ENCODE measurements at places on chromosomes 2 and 18. TPM values are rescaled to one million over a fixed set of nuclear protein-coding genes. Genes with fewer than 3 reads are reported as not detected.

DNA sequence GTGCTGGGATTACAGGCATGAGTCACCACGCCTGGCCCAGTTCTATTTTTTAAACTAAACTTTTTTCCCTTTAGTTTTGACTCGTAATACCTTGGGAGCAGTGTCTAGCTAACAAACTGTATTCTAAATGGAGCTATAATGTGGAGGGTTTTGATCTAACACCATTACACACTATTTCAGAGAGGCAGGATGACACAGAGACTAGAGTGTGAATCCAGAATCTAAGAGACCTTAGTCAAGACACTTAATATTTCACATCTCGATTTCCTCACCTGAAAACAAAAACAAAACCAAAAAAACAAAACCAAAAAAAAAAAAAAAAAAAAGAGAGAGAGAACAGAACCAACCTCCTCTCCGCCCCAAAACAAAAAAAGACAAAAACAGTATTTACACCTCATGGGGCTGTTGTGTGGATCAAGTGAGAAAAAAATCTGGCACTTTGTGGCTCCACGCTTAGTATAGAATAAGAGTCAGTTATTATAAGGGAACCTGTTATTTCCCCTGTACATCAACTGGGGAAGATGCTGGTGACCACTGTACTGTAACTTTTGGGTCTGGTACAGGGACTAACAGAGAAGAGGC lies 31.3 kb downstream of the DARS1 start:
- DNase-seq = no peak
- no peaks in the 10 kb centered on the region for H3K36me3 ChIP-seq
- H3K27me3 ChIP-seq = no peaks in the 10 kb centered on the region
- H3K4me3 ChIP-seq = no peak overlapping the region

- H3K36me3 ChIP-seq = no peaks in the 10 kb centered on the region
- H3K4me1 ChIP-seq = no peaks in the 10 kb centered on the region
- H3K27me3 ChIP-seq = no peaks in the 10 kb centered on the region
- H3K27ac ChIP-seq = no peak overlapping the region
These were observed 896.2 kb downstream of the CCDC85A start for GRCh38 chr2:57080035-57080434.

The GPR55 gene
- total RNA-seq = 0.76 TPM

DNA sequence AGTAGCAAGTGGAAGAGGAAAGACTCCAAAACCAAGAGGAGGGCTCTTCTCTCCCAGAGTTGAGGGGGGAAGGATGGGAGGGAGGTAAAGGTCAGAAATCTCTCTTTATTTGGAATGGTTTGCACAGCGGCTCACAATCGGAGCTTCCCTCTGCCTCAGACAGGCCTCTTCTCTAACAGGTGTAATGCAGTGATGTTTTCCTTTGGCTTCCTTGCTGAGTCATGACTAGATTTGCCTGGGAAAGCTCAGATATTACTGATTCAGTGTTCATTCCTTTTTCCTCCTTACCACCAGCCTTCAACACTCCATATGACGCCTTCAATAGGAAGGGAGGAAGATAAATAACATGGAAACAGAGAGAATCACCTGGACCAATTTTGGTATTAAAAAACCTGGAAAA lies 136.6 kb downstream of the RNF152 start:
- no peaks in the 10 kb centered on the region for H3K27me3 ChIP-seq
- no peak for DNase-seq
- H3K4me3 ChIP-seq = no peak overlapping the region
- no peaks in the 10 kb centered on the region for H3K36me3 ChIP-seq
- no peaks in the 10 kb centered on the region for H3K4me1 ChIP-seq

GRCh38 chr2:101330253-101330933 lies 21.9 kb upstream of the RNF149 start:
- DNase-seq = no peak
- peaks cover 53% of the 10 kb centered on the region for H3K4me1 ChIP-seq
- H3K4me3 ChIP-seq = no peak overlapping the region
- H3K27me3 ChIP-seq = no peaks in the 10 kb centered on the region

DNA sequence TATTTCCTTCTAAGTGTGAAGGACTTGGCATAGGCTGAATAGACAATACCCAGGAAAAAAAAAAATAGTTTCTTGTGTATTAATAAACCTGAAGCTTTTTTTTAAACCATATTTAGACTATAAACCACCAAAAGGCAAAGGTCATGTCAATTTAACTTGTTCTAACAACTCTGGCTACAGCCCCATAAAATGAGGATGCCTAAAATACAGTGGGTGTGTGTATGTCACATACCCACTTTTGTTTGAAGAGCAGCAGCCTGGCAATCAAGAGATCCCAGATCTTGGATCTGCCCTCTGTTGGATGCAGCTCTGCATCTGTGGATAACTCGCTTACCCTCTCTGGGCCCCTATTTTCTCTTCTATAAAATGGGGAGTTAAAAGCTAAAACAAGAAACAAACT lies 65.4 kb downstream of the SATB2 start:
- no peak for DNase-seq
- H3K36me3 ChIP-seq = no peaks in the 10 kb centered on the region

- no peak for DNase-seq
- H3K27ac ChIP-seq = no peak overlapping the region
- no peak overlapping the region for H3K4me3 ChIP-seq
- no peaks in the 10 kb centered on the region for H3K27me3 ChIP-seq
These were observed 4.0 kb upstream of the BIN1 start for GRCh38 chr2:127110985-127111384.

GRCh38 chr2:112483042-112483473 lies 1.1 kb downstream of the TTL start:
- H3K27me3 ChIP-seq = no peaks in the 10 kb centered on the region
- peak overlapping the region; percentile 91 for H3K4me3 ChIP-seq

- no peaks in the 10 kb centered on the region for H3K27me3 ChIP-seq
- no peak overlapping the region for H3K27ac ChIP-seq
- DNase-seq = no peak
- no peak overlapping the region for H3K4me3 ChIP-seq
- peaks cover 97% of the 10 kb centered on the region for H3K36me3 ChIP-seq
These were observed 113.6 kb upstream of the TTC39C start for GRCh38 chr18:23900994-23901393.

- no peaks in the 10 kb centered on the region for H3K4me1 ChIP-seq
- no peaks in the 10 kb centered on the region for H3K36me3 ChIP-seq
- H3K27me3 ChIP-seq = no peaks in the 10 kb centered on the region
- no peak for DNase-seq
- H3K27ac ChIP-seq = no peak overlapping the region
These were observed 7.5 kb upstream of the CCDC195 start for GRCh38 chr2:224723586-224724217.

The EPHA4 gene
- total RNA-seq = 28.7 TPM

The GNAL gene
- total RNA-seq = 2.4 TPM

- H3K4me1 ChIP-seq = no peaks in the 10 kb centered on the region
- DNase-seq = no peak
- no peaks in the 10 kb centered on the region for H3K27me3 ChIP-seq
- H3K4me3 ChIP-seq = peak overlapping the region; percentile 69
These were observed 681 bp downstream of the ACADL start for GRCh38 chr2:210224591-210224940.

The CD302 gene
- total RNA-seq = 3.2 TPM

All from esophagus squamous epithelium (tissue), 5 donors.